ENCODE measurements at places on chromosomes 2 and 18. TPM values are rescaled to one million over a fixed set of nuclear protein-coding genes. Genes with fewer than 3 reads are reported as not detected.

FBXO15 gene
- total RNA-seq = 0.81 TPM

CD207 gene
- total RNA-seq = 3.6 TPM

KIF3C gene
- 6.5 TPM for total RNA-seq

FRZB gene
- total RNA-seq = 14.0 TPM
